NCI-H1048 (cell line): ENCODE measurements at places on chromosomes 3 and 15.

- DNase-seq, result no peak
These were observed 26.9 kb downstream of the PXK start for GRCh38 chr3:58359621-58360020.

- no peak for DNase-seq
These were observed 15.9 kb downstream of the CEP70 start for GRCh38 chr3:138578141-138578540.

DNA sequence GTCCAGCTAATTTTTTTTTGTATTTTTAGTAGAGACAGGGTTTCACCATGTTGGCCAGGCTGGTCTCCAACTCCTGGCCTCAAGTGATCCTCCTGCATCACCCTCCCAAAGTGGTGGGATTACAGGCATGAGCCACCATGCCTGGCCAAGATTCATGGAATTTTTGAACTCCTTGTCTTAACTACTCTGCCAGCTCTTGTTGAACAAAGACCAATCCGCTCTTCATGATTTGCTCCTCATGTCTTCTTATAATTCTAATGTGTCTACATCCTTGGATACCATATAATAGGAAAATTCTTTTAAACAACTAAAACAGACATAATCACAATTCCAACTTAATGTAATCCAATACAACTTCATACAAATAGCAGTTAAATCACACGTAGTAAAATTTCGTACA lies 21.3 kb downstream of the UBA5 start:
- DNase-seq, result no peak

DNA sequence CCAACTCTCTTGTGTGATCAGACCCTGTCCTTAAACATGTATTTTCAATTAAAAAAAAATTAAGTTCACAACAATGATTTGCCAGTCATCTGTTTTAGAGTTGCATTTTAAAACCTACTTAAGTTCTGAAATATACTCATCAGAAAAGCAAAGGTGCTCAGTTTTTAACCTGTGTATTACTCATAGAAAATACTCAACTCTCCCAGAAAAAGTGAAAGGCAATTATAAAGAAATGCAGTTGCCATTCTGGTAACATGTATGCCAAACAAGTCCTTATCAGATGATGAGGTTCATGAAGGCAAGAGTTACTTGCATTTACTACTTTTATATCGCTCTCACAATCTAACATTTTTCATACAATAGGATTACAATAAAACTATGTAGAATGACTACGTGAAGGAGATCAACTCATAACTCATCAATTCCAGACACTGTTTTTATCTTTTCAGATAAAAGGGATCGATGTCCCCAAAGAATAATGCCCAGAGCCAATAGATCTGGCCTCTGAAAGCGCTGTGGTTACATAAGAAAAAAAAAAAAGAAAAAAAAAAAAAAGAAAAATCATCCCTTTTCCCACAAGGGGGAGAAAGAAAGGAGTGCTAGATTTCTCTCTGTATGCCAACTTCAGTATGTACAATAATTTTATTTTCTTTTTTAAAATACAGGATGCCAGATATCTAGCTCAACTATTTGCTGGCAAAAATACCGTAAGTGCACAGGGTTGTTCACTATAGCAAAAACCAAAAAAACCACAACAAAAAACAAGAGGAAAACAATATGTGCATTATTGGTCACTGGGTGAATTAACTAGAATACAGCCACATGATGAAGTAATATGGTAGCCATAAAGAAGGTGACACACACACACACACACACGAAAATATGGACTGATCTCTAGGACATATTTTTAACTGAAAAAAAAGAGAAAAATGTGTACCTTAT lies 137.4 kb downstream of the NR1I2 start:
- no peak for DNase-seq

- no peak for DNase-seq
These were observed 96.4 kb downstream of the IL12A start for GRCh38 chr3:160084998-160085397.

- DNase-seq, result no peak
These were observed 296.8 kb downstream of the ARRDC4 start for GRCh38 chr15:98257290-98257689.

GRCh38 chr15:53675832-53676231 lies 83.6 kb downstream of the WDR72 start:
- DNase-seq, result no peak

DNA sequence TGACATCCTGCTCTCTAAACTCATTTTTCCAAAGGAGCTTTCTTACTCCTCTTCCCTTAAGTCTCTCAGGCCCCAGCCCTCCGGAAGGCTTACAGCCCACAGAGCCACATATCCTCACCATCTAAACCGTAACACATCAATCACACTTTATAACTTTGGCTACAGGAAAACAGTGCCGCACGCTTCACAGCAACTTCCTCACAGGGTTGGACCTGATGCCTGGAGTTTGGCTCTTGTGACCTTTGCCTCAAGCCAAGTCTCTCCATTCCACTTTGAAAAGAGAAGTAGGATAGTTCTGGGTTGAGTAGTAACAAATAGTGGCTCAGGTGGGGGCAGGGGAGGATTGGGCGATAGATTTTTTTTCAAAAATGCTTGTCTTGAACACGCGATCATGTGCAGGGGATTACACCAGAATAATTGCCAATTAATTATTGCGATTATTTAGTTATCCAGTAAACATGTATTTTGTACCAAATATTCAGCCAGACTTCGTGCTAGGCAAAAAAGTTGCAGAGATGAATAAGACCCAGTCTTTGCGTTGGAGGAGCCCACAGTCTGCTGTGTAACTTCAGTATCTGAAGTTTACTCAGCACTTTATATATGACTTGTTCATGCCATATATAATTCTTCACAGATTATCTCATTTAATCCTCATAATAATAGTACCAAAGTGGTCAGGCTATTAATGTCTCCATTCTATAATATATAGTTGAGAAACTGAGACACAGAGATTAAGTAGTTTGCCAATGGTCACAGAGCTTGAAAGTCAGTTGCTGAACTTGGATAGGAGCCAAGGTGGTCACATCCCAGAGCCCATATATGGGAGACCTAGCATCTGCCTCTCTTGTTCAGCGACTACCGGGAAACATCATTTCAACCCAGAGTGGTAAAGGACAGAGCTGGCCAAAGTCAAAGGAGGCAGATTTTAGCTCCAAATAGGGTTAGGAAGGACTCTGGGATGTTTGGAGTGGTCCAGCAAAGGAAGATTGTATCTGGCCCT lies 2.4 kb upstream of the ETV5 start:
- DNase-seq, result no peak

DNA sequence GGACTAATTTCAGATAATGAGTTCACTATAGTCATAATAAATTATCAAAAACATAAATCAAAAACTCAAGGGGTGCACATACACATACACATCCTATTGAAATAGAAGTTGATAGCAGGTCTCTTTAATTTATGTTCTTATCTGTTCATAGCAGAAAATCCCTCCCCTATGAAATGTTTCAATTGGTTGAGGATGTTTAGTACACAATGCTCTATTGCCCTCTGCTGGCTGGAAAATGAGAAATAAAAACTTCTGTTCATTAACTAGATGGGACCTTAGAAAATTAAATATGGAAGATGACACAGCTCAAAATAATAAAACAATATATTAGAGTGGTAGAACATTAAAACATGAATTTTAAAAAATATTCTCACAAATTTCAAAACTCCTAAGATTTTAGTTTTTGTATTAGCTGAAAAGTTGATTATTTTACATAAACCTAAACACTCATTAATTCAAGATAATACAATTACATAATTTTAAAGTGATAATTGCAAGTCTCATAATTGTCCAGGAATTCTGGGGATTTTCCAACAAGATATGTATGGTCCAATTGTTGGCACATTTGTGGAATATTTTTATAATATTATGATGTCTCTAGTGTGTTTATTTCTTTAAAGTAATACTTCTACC lies 735.0 kb downstream of the ROBO1 start:
- DNase-seq, result peak; percentile 42

- DNase-seq, result no peak
These were observed 521.5 kb upstream of the PPP2R3A start for GRCh38 chr3:135444058-135444457.

- DNase-seq, result no peak
These were observed 31.7 kb downstream of the UQCC5 start for GRCh38 chr3:52568069-52568468.

DNA sequence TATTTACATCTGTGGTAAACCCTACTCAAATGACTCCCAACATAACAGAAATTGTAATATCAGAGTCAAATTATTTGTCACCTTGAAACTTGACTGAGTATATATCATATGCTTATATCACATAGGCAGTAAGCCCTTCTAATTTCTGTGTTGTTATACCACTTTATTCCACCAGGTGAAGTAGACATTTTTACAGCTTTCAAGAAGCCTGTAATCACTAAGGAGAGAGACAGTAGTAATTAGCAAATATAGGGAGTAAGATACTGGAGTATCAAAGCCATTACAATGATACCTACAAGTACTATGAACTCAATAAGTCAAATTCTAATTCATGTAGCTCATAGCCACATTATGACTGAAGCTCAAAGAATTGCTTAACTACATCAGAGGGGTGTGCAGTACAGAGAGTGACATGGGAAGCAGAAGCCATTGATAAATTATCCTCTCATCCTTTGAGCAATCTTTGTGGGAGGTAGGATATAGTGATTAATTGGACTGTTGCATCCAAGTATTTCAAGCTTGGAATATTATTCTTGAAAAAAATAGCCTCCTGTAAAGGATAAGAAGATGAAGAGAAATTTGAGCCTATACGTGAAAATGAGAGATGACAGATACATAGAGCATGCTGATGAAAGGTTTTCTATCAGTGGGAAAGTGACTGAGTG lies 1005.9 kb downstream of the ZPLD1 start:
- no peak for DNase-seq

GRCh38 chr3:117927825-117928224 lies 1106.8 kb downstream of the IGSF11 start:
- DNase-seq, result no peak

DNA sequence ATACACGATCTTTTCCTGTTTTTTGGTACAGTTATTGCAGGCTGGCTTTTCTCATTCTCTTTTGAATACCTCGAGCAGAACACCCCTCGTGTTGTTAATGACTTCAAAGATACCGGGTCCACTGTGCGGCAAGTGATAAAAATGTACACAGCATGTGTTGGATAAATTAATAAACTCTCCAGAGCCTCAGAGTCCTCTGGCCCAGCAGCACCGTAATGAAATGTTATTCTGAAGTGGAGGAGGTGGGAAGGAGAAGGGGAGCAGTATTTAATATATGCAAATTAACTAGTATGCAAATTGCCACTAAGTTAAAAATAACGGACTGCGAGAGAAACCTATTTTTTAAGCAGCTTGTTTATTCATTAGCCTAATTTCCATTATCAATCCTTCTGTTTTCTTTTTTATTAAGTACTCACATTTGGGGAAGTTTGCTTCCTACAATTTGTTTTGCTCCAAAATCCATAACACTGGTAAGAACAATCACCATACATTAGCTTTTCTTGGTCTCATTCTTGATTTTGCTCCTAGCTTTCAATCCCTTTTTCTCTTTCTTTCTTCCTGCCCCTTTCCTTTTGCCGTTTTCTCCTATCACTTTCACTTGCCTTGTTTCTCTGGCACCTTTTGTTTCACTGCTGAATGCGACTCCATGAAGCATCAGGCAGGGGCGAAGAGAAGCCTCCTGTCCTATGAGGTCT lies 462.3 kb upstream of the PPP2R3A start:
- DNase-seq, result no peak
